AG04449 (cell line): ENCODE measurements at places on chromosomes 3 and 15.

DNA sequence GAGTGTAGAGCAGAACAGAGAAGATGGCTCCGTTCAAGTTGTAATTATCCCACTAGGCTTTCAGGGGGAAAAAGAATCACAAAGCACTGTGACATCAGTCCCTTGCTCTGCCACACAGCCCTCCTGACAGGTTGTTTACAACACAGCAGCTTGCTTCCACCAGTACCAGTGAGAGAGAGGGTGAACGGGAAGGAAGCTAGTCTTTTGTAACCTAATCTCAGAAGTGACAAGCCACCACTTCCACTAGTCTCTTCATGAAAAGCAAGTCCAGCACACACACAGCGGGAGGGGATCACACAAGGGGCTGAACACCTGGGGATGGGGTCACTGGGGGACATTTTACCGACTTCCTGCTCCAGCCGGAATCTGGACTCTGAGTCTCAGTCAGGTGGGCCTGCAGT, 86.3 kb downstream of the FAM81A start:
- no peak for DNase-seq

GRCh38 chr3:175073219-175073905, 214.2 kb downstream of the NAALADL2 start:
- DNase-seq, result no peak

GRCh38 chr15:25329696-25330095, 109.1 kb downstream of the UBE3A start:
- DNase-seq, result no peak

DNA sequence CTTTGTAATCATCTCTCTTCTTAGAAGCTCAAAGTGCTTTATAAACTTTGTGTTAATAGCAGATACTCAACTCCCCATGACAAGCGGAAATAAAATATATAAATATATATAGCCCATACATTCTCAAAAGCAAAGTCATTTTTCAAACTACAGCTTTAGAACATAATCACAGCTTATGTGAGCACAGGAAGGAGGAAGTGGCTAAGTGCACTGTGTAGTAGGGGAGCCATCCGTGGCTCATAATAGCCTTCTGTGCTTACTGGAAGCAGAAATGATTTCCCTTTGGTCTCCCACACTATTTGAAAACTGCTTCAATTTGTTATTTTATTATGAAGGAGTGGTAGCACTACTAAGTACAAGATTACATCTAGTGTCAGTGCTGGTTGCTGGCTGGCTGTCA, 151.4 kb upstream of the ARL6 start:
- DNase-seq, result no peak

GRCh38 chr3:150942221-150942620, 30.3 kb downstream of the CLRN1 start:
- no peak for DNase-seq

DNA sequence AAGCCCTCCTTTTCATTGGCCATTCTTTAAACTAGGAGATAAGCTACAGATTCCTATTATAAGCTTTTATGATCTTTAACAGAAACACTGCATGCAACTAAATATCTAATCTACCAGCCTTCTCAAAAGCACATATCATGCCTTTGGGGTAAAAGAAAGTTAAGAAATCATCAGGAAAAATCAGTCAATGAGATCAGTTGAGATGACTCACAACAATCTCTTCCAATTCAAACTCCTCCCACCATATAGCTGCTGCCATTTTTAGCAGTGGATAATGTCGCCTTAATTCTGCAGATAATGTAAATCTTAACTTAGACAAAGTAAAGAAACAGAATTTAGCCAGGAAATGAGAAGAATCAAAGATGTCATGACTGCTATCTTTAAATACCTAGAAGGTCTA, 135.2 kb upstream of the BCL6 start:
- DNase-seq, result no peak

- no peak for DNase-seq
Measured at GRCh38 chr15:80507131-80507530, 102.9 kb downstream of the ARNT2 start.
